ENCODE measurements at places on chromosomes 16 and 17.

- DNase-seq: no peak
These were observed 187.5 kb upstream of the ZNF469 start for GRCh38 chr16:88195269-88195705.

- no peak for DNase-seq
These were observed 70.9 kb downstream of the PLXDC1 start for GRCh38 chr17:39080421-39081078.

GRCh38 chr16:20976576-20976975, 76.0 kb downstream of the LYRM1 start:
- DNase-seq: no peak

DNA sequence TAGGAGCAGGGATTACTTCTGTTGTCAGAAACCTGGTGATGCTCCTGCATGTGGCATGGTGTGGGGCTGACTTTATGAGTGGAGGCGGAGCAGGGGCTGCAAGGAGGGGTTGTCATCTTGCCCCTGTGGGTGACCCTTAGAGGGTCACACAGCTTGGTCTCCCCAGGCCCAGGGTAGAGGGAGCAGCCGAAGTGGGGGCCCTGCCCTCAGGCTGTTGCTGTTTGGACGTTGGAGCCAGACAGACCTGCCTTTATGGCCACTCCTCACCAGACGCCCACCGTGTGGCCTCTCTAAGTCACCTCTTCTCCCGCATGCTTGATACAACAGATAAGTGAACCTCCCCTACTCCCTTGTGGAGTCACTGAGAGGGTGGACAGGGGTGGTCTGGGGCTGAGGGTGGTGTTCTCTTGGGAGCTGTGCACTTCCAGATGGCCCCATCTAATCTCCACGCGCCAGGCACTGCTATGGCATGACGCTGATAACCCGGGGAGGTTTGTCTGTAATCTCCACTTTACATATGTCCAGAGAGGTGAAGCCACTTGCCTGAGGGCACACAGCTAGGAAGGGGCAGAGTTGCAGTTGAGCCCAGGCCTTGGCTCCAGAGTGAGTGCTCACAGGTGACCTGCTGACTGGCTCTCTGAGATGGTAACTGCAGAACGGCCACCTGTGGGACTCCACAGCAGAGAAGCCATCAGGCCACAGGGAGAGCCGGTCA, 10.0 kb downstream of the MAP2K3 start:
- no peak for DNase-seq

DNA sequence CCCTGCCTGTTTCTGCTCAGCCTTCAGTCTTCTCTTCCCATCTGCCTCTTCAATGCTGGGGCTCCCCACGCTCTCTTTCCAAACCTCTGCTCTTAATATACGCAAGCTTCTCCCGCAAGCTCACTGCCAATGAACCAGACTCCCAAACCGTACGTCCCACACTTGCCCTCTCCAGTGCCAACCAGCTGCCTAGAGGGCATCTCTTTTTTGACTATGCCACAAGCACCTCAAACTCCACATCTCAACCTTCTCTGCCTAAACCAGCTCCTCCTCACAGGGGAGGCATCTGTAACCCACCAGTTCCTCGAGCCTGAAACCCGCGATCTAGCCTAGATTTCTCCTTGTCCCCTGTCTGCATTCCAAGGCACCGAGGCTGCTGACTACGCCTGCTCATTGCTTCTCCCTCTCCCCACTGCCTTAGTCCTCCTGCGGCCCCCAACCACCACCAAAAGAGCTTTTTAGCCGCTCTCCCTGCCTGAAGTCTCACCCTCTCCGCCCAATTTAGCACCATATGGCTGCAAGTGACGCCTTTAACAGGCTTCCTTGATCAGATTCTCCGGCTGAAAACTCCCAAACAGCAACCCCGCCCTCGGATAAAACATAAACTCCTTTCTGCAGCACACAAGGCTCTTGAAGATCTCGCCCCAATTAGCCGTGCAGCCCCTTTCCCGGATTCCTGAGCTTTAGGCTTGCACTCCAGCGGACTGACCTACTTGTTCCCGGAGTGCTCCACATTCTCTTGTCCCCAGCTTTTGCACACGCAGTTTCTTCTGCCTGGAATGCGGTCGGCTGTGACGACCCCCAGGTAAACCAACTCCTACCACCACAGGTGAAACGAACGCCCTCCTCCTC, 1.5 kb downstream of the GGA2 start:
- DNase-seq: no peak

DNA sequence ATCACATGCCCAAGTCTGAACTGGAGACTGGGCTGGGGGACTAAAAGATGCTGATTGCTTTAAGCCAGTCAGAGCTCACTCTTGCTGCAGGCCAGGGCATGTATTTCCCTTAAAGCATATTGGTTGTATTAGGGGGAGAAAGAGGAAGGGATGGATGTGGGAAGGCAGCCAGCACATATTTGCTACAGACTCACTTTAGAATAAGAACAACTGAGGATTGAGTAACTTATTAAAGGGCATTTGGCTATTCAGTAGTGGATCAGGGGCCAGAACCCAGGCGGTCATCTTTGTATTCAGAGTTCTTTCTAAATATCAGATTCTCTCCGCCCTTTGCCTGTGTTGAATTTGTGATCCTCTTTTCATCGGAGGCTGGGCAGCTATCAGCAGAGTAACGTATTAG, 231.7 kb downstream of the HAPSTR1 start:
- DNase-seq: no peak

- no peak for DNase-seq
These were observed 18.9 kb downstream of the TMEM132E start for GRCh38 chr17:34598161-34598776.

DNA sequence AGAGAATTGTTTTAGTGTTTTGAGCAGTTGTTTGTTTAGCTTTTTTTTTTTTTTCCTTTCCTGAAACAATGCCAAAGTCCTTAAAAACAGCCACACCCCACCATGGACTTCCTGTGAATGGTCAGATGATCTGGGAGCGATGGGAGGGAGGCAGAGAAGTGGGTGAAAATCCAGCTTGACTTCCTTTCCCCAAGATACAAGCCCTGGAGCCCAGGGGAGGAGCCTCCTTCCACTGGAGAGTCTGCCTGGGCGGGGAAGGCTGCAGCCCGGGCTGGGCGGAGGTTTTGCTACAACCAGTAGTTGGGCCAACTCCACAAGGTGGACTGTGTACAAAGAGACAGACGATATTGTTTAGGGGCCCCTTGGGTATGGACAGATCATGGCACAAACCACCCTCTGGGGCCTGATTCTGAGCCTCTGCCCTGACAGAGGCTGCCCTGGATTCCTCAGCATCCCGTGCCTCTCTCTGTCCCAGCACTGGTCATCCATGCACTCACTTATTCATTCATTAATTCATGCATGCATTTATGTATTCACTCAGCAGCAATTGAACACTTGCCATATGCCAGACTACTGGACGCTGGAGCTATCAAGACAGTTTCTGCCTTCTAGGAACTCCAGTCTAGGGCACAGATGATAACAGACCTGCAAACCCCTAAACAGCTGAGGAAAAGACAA, 29.8 kb downstream of the WSB1 start:
- no peak for DNase-seq

- no peak for DNase-seq
These were observed 43.1 kb downstream of the COX10 start for GRCh38 chr17:14112407-14112806.

- no peak for DNase-seq
These were observed 10.9 kb downstream of the HAPSTR1 start for GRCh38 chr16:9102379-9102778.

DNA sequence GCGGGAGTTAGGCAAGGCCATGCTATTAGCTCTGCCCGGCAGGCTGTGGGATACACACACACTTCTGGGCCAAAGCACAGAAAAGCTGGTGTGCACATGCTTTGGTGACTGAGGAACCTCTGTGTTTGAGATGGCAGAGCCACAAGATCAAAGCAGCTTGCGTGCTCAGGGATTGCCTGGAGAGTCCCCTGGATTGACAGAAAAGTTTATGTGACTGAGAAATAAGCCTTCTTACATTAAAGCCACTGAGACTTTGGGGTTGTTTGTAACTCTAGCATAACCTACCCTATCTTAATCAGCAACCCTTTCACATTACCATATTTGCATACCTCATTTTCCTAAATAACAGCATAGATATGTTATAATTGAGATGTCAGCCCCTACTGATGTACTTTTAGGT, 69.3 kb downstream of the MYO1D start:
- DNase-seq: no peak

DNA sequence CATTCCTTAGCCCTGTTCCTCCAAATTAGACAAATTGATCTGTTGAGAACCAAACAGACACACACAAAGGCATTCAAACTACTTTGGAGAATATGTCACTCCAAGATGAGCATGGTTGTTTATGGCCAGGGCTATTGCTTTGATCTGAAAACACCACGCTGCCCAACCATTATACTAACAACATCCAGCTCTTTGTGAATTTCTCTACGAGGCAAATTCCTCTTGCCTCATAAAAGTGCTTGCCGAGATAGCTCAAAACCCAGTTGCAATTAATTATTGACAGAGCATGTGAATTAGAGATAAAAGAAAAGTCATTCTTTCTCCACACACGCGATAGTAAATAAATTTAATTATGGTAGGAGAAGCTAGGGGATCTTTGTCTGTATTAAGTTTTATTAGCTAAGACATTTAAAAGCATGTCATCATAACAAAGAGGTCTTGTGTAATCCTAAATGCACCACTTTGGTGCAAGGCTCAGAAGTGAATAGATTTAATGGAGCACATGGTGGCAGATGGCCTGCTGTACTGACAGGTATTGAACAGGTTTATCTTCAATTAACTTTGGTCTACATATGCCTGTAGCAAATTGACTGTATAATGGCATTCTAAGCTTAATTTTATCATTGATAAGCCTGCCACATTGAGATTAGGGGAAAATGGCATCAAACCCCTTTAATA, 441.8 kb downstream of the HS3ST4 start:
- no peak for DNase-seq

GRCh38 chr17:82205720-82206508, 6.7 kb downstream of the CCDC57 start:
- peak; percentile 85 for DNase-seq

DNA sequence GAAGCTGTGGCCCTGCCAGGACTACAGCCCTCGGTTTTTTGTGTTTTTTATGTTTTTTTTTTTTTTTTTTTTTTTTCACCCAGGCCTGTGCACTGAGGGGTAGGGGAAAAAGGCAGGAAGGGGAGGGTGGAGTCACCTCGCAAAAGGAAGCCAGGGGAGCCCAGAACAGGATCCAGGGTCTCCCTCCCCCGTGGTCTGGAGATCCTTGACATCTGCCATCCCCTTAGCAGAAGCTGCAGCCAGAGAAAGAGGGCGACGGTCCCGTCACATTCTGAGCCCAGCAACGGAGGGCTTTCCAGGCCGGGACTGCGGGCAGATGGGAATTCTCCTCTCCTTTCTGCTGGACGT, 29.1 kb upstream of the PHOSPHO1 start:
- no peak for DNase-seq

DNA sequence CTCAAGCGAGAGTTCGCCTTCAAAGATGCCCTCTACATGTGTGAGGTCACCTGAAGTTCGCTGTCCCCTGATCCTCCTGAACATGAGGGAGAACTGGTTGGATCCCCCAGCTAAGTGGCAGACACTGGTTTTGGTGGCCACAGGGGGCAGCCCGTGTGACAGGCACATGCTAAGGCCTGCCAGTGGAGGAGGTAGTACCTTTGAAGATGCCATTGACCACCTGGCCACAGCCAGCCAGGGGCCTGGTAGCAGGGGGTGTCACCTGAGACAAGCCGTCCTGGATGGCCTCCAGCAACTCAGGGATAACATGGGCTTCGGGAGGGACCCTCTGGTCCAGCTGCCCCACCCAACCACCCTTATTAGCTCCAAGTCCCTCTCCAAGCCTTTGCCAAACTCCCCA, 7.3 kb upstream of the ALDH3A1 start:
- no peak for DNase-seq

DNA sequence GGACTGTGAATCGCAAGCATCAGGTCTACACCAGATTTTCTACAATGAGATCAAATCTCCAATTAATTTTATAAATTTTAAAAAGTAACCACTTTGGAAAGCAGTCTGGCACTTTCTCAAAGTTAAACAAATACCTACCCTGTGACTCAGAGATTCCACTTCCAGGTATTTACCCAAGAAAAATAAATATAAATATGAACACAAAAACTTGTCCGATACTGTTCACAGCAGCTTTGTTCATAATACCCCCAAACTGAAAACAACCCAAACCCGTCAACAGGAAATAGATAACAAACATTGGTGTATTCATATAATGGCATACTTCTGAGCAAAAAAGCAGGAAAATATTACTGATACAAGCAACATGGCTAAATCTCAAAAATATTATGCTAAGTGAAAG, 12.1 kb downstream of the ZDHHC7 start:
- DNase-seq: no peak

GRCh38 chr16:19289811-19290485, 4.4 kb downstream of the CLEC19A start:
- no peak for DNase-seq

GRCh38 chr16:77433146-77433545, 1.7 kb downstream of the ADAMTS18 start:
- no peak for DNase-seq

DNA sequence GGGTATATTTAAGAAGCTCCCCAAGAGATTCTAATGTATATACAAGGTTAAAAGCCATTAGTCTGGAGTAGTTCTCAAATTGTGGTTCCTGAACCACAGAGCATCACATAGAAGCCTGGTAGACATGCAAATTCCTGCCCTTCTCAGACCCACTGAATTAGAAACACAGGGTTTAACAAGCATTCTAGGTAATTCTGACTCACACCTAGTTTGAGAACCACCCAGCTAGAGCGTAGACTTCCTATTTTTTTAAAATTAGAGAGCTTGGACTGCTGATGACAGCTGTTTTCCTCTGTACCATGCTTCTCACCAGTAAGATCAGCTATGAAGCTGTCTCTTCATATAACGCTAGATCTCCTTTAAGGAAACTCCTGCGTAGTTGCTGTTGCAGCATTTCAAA, 50.6 kb downstream of the HS3ST3B1 start:
- no peak for DNase-seq

GRCh38 chr17:35313875-35314409, 59.5 kb downstream of the SLFN11 start:
- DNase-seq: peak; percentile 28

DNA sequence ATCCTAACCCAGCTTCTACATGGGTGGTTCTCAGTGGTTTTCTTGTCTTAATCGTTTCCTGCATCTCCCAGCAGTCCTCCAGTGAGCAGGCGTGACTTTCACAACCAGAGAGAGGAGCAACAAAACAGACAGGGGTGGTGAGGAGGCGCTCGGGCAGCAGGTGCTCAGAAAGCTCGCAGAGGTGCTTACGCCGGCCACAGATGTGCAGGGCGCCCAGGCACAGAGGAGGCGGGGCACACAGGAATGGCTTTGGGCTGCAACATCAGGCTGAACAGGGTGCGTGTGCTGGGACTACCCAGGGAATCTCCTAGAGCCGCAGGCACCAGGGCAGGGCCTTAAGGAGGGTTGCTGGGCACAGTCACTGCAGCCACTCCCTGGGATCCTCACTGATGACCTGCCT, 32.6 kb downstream of the KLHDC4 start:
- DNase-seq: peak; percentile 21
